Hair follicular keratinocyte (primary cell): ENCODE measurements at places on chromosomes 5 and 9. TPM values are rescaled to one million over a fixed set of nuclear protein-coding genes. Genes with fewer than 3 reads are reported as not detected.

Gene SPINK1
- total RNA-seq: not detected in 2 replicates

Gene PCDHB13
- not detected in 2 replicates for total RNA-seq

Gene IL9
- not detected in 2 replicates for total RNA-seq

Gene SOX30
- not detected in 2 replicates for total RNA-seq

Gene LCN2
- 8.8 and 22.4 TPM in 2 replicates for total RNA-seq

Gene TAF11L5
- not detected in 2 replicates for total RNA-seq

Gene ITGA1
- 7.7 and 10.1 TPM in 2 replicates for total RNA-seq

Gene TXNDC8
- not detected in 2 replicates for total RNA-seq

Gene PLAC8L1
- total RNA-seq: 0.23 TPM in 1 of 2 replicates, not detected in the other

Gene WNT8A
- not detected in 2 replicates for total RNA-seq

Gene FAM221B
- not detected in 2 replicates for total RNA-seq

Gene BRINP1
- 0.47 TPM in 1 of 2 replicates, not detected in the other for total RNA-seq

Gene SLC9A3
- total RNA-seq: 1.2 and 2.2 TPM in 2 replicates

Gene ZNF454
- 0.08 and 0.16 TPM in 2 replicates for total RNA-seq

Gene GNAQ
- 15.4 and 21.1 TPM in 2 replicates for total RNA-seq

Gene RALGPS1
- 0.15 and 0.94 TPM in 2 replicates for total RNA-seq

Gene AK8
- 0.39 and 0.46 TPM in 2 replicates for total RNA-seq

Gene ANKRD31
- total RNA-seq: under 0.01 TPM in 1 of 2 replicates, not detected in the other

Gene GPR151
- total RNA-seq: not detected in 2 replicates

Gene BAAT
- total RNA-seq: not detected in 2 replicates

Gene RETREG1
- total RNA-seq: 0.47 and 0.80 TPM in 2 replicates

Gene TERT
- not detected in 2 replicates for total RNA-seq

Gene EIF4EBP3
- 6.4 and 7.2 TPM in 2 replicates for total RNA-seq

Gene KCNV2
- not detected in 2 replicates for total RNA-seq
